ENCODE measurements at places on chromosomes 5 and 9.

DNA sequence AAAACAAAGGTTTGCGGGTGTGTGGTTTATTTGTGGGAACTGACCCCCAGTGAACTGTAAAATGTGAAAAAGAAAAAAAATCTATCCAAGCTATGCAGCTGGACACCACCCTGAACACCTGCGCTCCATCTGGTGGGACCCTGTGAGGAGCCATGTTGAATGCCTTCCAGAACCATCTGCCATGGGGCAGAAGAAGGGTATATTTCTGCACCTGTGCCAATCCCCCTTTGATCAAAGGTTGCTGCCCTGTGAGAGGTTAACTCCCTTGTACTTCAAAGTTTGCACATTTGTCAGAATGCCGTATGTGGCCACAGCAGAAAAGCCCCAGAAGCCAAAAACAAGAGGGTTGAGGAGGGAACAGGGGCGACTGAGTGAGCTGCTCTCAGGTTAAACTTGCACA is 148.5 kb upstream of the ALDH1B1 start:
- DNase-seq = no peak

GRCh38 chr5:111931655-111932054 is 174.7 kb upstream of the NREP start:
- no peak for DNase-seq

DNA sequence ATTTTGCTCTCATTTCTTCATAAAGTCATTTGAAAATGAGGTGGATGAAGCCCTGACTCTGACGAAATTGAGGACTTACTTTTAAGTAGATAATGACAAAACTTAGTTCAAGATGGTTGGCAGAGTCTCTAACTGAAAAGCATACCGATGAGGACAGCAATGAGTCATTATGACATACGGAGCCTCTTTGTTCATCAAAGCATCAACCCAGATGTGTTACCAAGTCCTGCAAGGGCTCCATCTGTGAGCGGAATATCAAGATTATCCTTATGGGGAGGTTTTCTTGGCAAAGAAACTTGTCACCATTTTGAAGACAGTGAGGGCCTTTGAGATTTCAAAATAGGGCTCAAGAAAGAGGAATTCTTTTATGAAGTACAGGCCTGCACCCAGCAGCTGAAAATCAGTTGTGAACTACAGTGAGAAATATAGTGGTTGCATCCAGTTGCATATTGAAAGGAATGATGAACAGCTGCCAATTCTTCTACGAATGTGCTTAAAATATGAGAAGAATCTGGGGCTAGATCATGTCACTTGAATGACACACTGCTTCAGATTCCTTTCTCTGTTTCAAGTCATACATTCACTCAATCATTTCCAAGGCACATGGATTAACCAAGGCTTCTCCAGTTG is 86.6 kb upstream of the SLC24A2 start:
- peak; percentile 39 for DNase-seq

DNA sequence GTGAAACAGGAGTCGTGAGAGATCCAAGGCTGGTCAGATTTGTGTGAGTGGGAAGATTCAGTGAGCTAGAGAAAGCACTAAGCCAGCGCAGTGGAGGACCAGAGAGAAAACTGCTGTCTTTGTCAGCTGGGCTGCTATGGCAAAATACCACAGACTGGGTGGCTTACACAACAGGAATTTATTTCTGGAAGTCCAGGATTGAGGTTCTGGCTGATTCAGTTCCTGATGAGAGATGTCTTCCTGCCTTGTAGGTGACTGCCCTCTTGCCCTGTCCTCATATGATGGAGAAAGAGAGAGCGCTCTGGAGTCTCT is 24.2 kb upstream of the ANKRD33B start:
- no peak for DNase-seq

GRCh38 chr5:10667431-10668057 is 93.5 kb downstream of the DAP start:
- no peak for DNase-seq

DNA sequence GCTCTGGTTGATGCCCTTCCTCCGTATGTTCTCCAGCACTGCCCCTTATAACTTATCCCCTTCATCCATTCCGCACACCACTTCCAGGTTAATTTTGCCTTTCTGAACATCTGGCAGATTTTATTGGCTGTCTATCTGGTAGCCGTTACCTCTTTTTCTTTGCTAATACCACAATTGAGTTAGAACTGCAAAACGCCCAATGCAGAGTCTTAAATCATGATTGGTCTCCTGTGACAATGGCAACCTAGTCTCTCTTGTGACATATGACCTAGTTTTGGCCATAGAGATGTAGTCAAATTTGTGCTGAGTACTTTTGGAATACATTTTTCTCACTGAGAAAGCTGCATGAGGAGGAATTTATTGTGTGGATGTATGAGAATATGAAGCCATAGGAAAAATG is 365.7 kb upstream of the PRR16 start:
- no peak for DNase-seq

GRCh38 chr9:112546149-112547012 is 59.8 kb downstream of the KIAA1958 start:
- no peak for DNase-seq

DNA sequence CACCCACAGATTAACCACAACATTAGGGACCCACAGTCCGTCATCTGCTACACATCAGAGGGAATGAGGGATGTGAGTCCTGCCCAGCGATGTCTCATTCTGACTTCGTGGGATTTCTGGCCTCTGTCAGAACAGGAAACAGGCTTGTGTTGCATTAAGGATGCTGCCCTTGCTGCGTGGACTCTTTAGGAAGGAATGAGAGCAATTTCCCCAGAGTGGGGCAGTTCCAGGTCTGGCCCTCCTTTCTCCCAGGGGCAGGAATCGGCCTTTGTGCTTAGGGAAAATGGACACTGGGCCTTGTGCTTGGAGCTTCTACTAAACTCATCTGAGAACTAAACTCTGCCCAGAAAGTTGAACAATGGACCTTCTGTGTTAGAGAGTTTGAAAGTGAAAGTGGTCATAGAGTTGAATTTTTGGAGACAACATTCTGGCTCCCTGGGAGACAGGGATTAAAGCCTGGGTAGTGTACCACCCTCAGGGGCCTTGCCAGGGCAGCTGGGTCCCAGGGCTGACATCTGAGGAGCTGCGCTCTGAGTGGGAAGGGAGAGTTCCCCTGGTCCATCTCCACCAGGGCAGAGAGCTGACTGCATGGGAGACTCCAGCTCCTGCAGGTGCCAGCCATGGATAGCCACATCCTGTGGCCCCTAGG is 37.8 kb upstream of the S1PR3 start:
- DNase-seq = peak; percentile 57

- DNase-seq = no peak
These were observed 156.0 kb downstream of the SEC61B start for GRCh38 chr9:99377790-99378775.

DNA sequence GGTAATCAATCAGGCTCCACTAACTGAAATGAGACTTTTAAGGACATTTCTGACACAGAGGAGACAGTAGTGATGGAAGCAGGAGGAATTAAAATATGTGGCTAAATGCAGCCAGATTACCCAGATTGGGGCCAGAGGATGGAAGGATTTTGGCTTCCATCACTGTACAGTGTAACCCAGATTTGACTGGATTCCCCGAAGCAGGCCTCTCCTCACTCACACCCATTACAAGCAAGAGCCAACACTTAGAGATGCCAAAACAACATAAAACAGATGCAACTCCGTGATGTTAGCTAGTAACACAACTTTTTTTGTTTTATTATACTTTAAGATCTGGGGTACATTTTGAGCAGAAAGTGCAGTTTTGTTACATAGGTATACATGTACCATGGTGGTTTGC is 17.6 kb downstream of the TEK start:
- no peak for DNase-seq

DNA sequence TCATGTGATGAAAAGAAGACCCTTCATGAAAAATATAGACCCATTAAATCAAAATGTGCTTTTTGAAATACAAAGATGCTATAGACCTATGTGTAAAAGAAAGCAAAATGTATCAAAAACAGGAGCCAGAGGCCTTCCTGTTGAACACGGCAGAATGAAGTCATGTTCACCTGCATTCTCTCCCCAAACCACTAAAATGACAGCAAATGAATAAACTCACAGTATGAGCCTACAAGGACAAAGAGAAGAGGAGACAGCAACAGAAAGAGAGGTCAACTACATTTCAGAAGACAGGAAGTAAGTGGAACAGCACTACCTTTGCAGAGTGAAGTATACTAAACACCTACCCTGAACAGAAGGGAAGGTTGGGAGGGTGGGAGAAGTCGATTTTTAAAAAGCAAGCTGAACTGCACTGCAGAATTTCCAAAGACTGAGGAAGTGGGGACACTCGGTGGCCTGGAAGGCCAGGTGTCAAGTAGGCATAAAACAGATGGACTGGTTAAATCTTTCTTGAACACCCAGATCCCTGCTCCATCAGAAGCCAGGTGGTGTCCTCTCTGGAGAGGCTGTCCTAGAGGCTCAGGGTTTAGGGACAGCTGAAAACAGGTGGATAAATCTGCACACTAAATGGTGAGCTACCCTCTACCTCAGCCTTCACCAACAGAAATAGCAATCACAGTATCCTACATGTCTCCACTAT is 48.9 kb downstream of the MED27 start:
- DNase-seq = no peak

DNA sequence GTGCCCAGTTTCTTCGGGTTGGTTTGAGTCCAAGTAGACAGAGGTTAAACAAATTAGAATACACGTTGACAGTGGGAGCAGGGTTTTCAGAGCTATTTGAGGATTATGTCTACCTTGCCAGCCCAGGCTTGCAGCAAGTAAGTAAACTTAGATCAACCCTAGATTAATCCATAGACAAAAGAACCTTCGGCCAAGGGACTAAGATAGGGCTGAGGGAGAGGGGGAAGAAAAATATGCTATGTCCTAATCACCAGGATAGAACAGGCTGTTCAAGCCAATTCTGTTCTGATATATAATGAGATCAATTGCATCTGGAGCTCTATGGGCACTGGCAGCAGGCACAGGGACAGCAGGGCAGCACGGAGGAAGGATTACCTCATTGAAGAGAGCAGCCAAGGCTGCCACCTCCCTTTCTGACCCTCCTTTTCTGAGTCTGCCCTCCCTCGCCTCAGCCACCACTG is 377.7 kb downstream of the PIK3R1 start:
- DNase-seq = no peak

GRCh38 chr5:111935835-111936234 is 178.8 kb upstream of the NREP start:
- no peak for DNase-seq

DNA sequence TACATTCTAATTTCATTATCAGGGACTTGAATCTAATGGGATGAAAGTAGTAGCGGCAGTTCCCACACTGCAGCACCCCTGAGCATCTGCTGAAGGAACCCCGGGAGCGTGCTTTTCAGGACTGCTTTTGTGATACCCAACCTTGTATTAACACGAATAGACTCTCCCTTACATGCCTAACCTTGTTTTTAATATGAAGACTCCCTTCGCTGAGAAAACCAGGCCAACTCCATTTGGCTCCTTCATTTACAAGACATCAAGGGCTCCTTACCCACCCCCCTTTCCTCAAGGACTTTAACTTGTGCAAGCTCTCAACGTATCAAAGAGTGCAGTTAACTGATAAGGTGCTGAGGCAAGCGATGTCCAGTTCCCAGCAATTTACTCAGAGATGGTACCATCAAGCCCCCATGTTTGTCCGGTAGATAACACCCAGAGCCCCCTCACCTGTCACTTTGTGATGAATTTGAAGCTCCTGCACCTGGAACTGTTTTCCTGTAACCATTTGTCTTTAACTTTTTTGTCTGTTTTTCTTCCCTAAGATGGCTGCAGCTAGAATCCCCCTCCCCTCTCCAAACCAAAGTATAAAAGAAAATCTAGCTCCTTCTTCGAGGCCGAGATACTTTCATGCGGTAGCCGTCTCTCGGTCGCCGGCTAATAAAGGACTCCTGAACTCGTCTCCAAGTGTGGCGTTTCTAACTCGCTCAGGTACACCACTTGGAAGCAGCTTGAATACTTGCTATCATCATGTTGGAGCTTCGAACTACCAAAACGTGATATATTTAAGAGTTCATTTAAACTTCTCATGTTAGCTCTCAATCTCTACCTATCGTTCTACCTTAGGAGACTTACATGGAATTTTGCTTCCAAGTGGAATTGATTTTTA is 10.7 kb downstream of the HNRNPH1 start:
- DNase-seq = no peak

GRCh38 chr5:54063817-54064216 is 246.6 kb downstream of the ARL15 start:
- peak; percentile 74 for DNase-seq

GRCh38 chr9:98777618-98778017 is 18.7 kb downstream of the ANKS6 start:
- no peak for DNase-seq

DNA sequence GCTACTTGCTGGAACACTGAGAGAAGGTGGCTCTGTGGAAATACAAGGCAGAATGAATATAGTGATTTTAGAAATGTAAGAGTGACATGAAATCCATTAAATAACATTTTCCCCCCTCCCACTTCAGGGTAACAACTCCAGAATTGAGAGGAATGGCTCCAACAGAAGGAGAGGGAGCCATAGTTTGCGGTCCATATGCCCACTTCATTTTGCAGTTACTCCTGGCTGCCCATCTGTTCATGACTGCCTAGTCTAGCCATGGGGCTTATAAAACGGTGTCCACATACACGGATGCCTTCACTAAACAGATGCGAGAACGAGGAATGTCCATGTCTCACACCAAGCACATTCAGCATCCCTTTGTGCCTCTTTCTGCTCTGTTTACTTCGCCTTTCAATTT is 186.7 kb downstream of the TMEM38B start:
- DNase-seq = no peak

DNA sequence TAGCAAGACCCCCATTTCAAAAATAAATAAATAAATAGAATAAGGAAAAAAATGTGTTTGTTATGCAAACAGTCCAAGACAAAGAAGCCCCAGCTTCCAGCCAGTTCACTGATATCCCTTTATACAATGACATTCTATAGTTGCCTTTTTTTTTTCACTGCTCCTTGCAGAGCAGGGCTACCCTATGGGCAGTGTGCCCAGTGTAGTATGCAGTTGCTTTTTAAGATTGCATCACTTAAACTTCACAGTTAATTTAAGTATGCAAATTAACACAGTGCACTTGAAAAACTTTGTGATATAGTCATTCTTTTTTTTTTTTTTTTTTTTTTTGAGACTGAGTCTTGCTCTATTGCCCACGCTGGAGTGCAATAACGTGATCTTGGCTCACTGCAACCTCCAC is 40.8 kb upstream of the ARRDC3 start:
- DNase-seq = no peak

Data from stromal cell of bone marrow (primary cell).